ENCODE measurements at places on chromosomes 11 and 22. TPM values are rescaled to one million over a fixed set of nuclear protein-coding genes. Genes with fewer than 3 reads are reported as not detected.
A peak's percentile ranks its signal among the peaks of the same experiment; 100 is the strongest.

Gene HBB
- total RNA-seq, result not detected

Gene FAM227A
- 0.74 TPM for total RNA-seq

Gene MUC2
- total RNA-seq, result not detected

Gene GRAMD1B
- total RNA-seq, result 16.2 TPM

Gene PHOX2A
- not detected for total RNA-seq

DNA sequence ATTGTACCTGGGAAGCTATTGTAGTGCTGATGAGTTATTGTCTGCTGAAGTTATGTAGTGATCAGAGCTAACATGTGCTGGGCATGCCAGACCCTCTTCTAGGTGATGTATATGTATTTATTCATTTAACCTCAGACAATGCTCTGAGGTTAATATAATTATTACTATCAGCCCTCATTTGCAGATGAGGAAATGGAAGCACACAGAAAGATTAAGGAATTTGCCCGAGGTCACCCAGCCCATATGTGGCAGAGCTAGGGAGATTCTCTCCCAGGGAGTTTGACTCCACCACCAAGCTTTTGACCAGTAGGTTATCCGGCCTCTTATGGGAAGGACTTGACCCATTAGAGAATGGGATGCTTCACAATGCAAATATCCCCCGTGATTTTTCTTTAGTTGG lies 114.2 kb upstream of the NAV2 start:
- no peaks in the 10 kb centered on the region for H3K36me3 ChIP-seq
- no peak overlapping the region for H3K27ac ChIP-seq
- H3K4me1 ChIP-seq, result no peaks in the 10 kb centered on the region
- DNase-seq, result no peak
- no peak overlapping the region for H3K4me3 ChIP-seq

DNA sequence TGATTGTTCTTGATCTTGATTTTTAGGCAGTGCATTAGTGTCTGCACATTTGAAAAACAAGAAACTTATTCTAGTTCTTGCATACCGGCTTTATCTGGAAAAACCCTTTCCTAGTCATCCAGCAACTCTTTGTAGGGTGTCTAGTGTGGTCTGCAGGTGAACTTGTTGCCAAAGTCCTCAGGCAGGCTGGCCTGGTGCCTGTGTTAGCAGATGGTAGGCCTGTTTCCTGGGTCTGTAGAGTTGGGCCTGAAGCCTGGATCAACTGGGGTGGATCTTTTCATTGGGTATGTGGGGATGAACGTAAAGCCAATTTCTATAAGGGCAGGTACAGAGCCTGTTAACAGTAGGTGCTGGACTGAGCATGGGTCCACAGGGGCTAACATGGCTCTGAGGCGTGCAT lies 5.6 kb upstream of the GLYATL1 start:
- H3K4me1 ChIP-seq, result no peaks in the 10 kb centered on the region
- H3K4me3 ChIP-seq, result no peak overlapping the region
- peaks cover 6% of the 10 kb centered on the region for H3K27me3 ChIP-seq
- no peaks in the 10 kb centered on the region for H3K36me3 ChIP-seq

DNA sequence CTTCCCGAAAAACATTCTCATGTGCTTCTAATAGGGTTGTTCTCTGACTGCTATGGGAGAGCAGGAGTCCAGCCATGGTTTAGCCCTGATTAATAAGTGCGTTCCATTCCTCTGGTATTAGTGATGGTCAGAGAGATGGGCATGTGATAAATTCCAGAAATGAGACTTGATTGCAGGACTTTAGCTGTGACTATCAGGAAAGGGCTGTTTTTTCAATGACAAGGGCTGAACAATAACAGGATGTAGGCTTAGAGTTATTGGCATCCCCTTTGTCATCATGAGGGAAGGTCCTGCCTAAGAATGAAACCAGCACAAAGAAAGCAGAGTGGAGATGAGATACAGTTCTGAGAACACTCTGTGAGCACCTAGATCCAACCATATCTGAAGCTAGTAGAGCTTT lies 494.6 kb downstream of the MIAT start:
- no peaks in the 10 kb centered on the region for H3K36me3 ChIP-seq
- DNase-seq, result no peak
- H3K4me3 ChIP-seq, result no peak overlapping the region
- H3K27ac ChIP-seq, result no peak overlapping the region
- H3K4me1 ChIP-seq, result peaks cover 4% of the 10 kb centered on the region

DNA sequence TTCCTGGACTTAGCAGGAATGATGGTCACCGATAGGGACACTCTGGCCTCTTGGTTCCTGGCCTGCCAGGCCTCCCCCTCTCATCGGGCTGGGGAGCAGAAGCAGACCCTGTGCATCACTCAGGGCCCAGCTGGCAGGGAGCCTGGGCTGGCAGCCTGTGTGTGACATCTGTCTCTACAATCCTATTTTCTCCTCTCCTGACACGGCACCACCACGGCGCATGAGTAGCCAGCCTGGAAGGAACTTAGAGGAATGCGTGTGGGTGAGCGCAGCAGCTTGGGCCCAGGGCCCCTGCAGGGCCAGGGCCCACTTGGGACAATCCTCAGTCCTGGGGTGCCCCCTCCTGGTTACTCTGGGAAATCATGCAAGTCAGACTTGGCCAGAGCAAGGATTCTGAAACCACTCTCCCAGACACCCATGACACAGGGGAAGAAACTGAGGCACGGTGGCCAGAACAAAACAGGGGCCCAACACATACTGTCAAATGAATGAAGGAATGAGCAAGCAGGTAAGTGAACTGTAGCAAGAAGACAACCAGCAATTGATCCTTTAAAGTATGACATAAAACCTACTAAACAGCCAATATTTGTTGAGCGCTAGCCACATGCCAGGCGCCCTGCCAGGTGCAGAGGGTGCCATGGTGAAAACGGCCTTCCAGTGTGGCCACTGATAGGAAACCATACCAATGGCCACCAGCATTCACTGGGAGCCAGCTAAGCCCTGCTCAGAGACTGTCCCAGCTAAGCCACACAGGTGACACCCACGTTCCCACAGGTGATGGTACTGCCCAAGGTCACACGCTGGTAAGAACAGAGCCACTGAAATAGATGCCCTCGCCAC lies 13.3 kb downstream of the RSPH14 start:
- no peak overlapping the region for H3K27ac ChIP-seq
- no peak overlapping the region for H3K4me3 ChIP-seq
- DNase-seq, result peak; percentile 80
- H3K4me1 ChIP-seq, result no peaks in the 10 kb centered on the region
- no peaks in the 10 kb centered on the region for H3K27me3 ChIP-seq
- H3K36me3 ChIP-seq, result no peaks in the 10 kb centered on the region

- H3K4me3 ChIP-seq, result no peak overlapping the region
- no peaks in the 10 kb centered on the region for H3K36me3 ChIP-seq
- no peak for DNase-seq
- no peak overlapping the region for H3K27ac ChIP-seq
- no peaks in the 10 kb centered on the region for H3K4me1 ChIP-seq
Measured at GRCh38 chr11:100593291-100593690, 93.8 kb upstream of the ARHGAP42 start.

GRCh38 chr11:118214210-118214914 lies 10.4 kb downstream of the JAML start:
- DNase-seq, result no peak
- peak overlapping the region; percentile 100 for H3K27ac ChIP-seq
- peaks cover 83% of the 10 kb centered on the region for H3K36me3 ChIP-seq
- peak overlapping the region; percentile 96 for H3K4me3 ChIP-seq
- H3K27me3 ChIP-seq, result no peaks in the 10 kb centered on the region

DNA sequence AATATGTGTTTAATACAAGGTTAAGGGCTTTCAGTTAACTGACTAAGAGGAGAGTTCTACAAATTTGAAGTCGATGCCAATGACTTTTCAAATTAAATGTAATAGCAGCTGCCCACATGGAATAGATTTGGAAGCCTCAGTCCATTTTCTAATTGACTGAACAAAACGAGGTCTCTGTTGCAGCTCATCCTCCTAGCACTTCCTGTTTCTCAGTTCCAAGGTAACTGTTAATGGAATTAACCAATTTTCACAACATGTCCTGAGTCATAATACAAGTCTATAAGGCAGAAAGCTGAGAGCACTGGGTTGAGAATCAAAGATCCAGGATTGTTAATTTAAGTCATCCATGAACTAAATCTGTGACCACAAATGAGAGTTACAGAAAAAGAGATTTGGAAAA lies 177.2 kb downstream of the OPCML start:
- no peak overlapping the region for H3K4me3 ChIP-seq
- DNase-seq, result no peak

- H3K27me3 ChIP-seq, result no peaks in the 10 kb centered on the region
- H3K4me3 ChIP-seq, result no peak overlapping the region
- no peak overlapping the region for H3K27ac ChIP-seq
- DNase-seq, result no peak
Measured at GRCh38 chr11:46801694-46802470, 44.2 kb downstream of the CKAP5 start.

- H3K4me1 ChIP-seq, result no peaks in the 10 kb centered on the region
- H3K36me3 ChIP-seq, result no peaks in the 10 kb centered on the region
- no peak overlapping the region for H3K27ac ChIP-seq
- DNase-seq, result no peak
Measured at GRCh38 chr11:6057452-6057851, 26.9 kb upstream of the OR56A1 start.

DNA sequence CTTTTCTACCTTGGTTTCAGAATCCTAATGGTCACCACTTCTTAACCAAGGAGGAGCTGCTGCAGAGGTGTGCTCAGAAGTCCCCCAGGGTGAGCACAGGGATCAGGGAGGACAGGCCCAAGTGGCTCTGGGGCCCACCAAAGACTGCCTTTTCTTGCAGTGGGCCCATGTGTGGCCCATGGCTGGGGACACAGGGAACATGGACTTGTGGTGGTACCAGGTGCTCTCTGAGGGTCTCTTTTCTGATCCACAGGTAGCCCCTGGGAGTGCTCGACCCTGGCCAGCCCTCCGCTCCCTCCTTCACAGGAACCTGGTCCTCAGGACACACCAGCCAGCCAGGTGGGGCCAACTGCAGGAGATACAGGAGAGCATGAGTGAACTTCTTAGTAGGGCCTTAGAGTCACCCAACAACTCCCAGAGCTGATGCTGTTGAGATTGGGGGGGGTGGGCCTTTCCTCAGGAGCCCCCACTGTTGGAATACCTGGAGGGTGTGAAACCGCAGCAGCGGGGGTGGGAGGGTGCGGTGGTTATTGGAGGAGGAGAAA lies 2.0 kb downstream of the MUS81 start:
- H3K27ac ChIP-seq, result peak overlapping the region; percentile 51
- H3K36me3 ChIP-seq, result peaks cover 43% of the 10 kb centered on the region
- peaks cover 14% of the 10 kb centered on the region for H3K4me1 ChIP-seq
- H3K4me3 ChIP-seq, result peak overlapping the region; percentile 90
- no peaks in the 10 kb centered on the region for H3K27me3 ChIP-seq

DNA sequence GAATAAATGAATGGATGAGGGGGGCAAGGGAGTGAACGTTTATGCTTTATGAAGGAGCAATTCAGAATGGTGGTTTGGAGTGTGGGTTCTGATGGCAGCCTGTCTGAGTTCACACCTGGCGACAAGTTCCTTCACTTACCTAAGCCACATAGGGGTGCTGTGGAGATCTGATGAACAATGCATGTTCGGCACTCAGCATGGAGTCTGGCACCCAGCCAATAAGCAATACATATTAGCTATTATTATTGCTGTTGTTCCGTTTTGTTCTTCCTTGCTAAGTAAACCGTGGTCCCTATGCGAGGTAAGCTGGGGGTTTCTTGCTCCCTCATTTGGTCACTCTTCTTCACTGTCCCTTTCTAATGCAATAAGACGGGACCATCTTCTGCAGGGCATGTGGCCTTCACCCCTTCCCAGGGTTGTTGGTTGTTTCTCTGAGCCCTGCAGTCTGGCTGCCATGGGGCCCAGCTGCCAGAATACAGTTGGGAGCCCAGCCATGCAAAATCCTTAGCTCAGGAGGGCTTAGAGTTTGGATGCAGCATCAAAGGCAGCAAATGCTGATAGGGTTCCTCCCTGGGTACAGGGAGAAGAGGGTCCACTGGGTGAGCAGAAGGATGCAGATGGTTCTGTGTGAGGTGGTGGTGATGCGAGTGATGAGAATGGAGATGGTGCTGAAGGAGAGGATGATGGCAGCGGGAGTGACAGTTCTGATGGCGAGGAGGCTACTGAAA lies 6.4 kb upstream of the PKNOX2 start:
- DNase-seq, result no peak
- no peak overlapping the region for H3K27ac ChIP-seq
- no peaks in the 10 kb centered on the region for H3K36me3 ChIP-seq
- peaks cover 34% of the 10 kb centered on the region for H3K27me3 ChIP-seq
- H3K4me1 ChIP-seq, result no peaks in the 10 kb centered on the region
- H3K4me3 ChIP-seq, result no peak overlapping the region

GRCh38 chr22:50044485-50045118 lies 13.5 kb downstream of the TTLL8 start:
- peaks cover 9% of the 10 kb centered on the region for H3K4me1 ChIP-seq
- H3K4me3 ChIP-seq, result no peak overlapping the region
- H3K27me3 ChIP-seq, result peaks cover 19% of the 10 kb centered on the region
- peak; percentile 49 for DNase-seq
- H3K27ac ChIP-seq, result no peak overlapping the region

GRCh38 chr11:134660416-134660815 lies 248.4 kb upstream of the B3GAT1 start:
- H3K4me3 ChIP-seq, result no peak overlapping the region
- H3K4me1 ChIP-seq, result peaks cover 5% of the 10 kb centered on the region
- H3K27ac ChIP-seq, result no peak overlapping the region
- DNase-seq, result no peak
- peaks cover 2% of the 10 kb centered on the region for H3K27me3 ChIP-seq
- no peaks in the 10 kb centered on the region for H3K36me3 ChIP-seq

DNA sequence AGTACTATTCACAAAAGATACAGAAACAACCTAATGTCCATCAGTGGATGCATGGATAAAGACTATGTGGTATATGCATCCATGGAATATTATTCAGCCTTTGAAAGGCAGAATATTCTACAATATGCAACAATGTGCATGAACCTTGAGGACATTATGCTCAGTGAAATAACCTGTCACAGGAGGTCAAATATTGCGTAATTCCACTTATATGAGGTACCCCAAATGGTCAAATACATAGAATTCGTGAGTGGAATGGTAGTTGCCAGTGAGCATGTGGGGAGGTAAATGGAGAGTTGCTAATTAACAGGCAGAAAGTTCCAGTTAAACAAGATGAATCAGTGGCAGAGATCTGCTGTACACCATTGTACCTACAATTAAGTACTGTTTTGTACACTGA lies 3.6 kb upstream of the SLC5A4 start:
- H3K27me3 ChIP-seq, result peaks cover 23% of the 10 kb centered on the region
- H3K36me3 ChIP-seq, result no peaks in the 10 kb centered on the region
- no peaks in the 10 kb centered on the region for H3K4me1 ChIP-seq
- no peak for DNase-seq
- no peak overlapping the region for H3K27ac ChIP-seq
- no peak overlapping the region for H3K4me3 ChIP-seq

DNA sequence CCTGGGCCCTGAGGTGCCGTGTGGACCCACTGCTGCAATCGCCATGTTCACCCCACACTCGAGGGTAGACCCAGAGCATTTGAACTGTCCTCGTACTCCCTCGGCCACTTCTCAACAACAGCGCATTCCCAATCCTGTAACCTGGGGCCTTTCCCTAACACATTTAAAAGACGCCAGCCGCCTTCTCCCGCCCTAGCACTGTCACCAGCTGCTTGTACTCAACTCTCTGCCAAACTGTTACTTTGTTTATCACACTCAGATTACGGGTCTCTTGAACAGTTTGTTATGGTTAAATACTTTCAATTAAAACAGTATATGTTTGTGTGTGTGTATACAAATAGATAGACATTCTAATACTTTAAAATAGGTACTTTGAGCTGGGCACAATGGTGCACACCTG lies 20.7 kb downstream of the CDKN1C start:
- peaks cover 52% of the 10 kb centered on the region for H3K27me3 ChIP-seq
- peaks cover 9% of the 10 kb centered on the region for H3K4me1 ChIP-seq
- no peak for DNase-seq
- H3K4me3 ChIP-seq, result no peak overlapping the region
- H3K36me3 ChIP-seq, result no peaks in the 10 kb centered on the region
- no peak overlapping the region for H3K27ac ChIP-seq

All from activated CD8-positive, alpha-beta T cell treated with anti-CD3 and anti-CD28 coated beads for 36 hours (primary cell).